Cortex of kidney (tissue), 1 donor: ENCODE measurements at places on chromosomes 7 and 10.

DNA sequence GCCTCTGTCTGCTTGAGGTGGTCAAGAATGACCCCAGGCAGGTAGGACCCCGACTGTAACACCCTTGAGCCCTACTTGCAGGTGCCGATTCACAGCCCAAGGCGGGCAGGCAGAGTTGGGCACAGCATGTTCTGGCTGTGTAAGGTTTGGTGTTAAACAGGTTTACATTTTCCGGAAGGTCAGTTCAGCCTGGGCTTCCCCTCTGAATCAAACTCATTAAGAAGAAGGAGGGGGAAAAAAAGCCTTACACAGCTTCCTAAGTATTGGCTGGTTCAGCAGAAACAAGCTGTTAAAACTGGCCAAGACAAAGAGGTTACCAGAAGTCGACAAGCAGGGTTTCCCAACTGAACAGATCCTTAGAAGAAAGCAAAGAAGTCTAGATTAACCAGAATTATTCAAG lies 132.7 kb downstream of the PRPF18 start:
- DNase-seq, result no peak

- no peak for DNase-seq
Observed at GRCh38 chr10:76248649-76249200, 817.3 kb downstream of the LRMDA start.

DNA sequence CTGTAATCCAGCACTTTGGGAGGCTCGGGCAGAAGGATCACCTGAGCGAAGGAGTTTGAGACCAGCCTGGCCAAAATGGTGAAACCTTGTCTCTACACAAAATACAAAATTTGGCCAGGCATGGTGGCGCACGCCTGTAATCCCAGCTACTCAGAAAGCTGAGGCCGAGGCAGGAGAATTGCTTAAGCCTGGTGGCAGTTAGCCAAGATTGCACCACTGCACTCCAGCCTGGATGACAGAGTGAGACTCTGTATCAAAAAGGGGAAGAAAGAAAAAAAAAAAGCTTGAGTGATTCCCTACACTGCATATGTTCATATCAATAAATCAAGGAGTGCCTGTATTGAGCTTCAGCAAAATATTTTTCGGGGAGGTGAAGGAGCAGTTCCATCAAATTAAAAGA lies 45.8 kb upstream of the SRRM3 start:
- no peak for DNase-seq

DNA sequence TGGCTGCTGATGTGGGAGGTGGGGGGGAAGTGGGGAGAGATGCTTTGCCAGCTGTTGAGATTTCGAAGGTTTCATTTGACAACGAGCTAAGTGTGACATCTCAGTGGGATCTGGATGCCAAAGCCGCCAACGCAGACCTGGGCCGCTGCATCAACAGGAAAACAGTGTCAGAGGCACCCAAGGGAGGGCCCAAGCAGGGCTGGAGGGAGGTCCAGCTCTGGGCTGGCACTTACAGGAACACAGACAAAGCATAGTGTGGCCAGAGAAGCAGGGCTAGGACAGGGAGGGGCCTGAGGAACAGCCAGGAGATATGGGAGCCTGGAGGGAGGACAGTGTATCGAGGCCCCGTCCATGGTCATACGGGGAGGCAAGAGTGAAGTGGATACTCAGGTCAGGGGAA lies 73.1 kb downstream of the GTF2IRD1 start:
- DNase-seq, result no peak

DNA sequence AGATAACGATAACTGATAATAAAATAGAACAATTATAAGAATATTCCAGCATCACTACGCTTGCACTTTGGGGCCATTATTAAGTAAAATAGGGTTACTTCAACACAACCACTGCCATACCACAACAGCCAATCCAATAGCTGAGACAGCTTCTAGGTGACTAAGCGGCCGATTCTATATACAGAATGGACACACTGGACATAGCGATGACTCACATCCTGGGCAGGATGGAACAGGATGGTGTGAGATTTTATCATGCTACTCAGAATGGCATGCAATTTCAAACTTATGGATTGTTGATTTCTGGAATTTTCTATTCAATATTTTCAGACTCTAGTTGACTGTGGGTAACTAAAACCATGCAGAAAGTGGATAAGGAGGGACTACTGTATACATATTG lies 920.9 kb downstream of the LRMDA start:
- no peak for DNase-seq
